Endothelial cell of umbilical vein (primary cell): ENCODE measurements at places on chromosomes 2 and 18. TPM values are rescaled to one million over a fixed set of nuclear protein-coding genes. Genes with fewer than 3 reads are reported as not detected.

NPHP1 gene
- total RNA-seq = 5.9 and 6.1 TPM in 2 replicates

- peak; percentile 12 for DNase-seq
Measured at GRCh38 chr2:12493031-12493513, 223.7 kb upstream of the TRIB2 start.

DNA sequence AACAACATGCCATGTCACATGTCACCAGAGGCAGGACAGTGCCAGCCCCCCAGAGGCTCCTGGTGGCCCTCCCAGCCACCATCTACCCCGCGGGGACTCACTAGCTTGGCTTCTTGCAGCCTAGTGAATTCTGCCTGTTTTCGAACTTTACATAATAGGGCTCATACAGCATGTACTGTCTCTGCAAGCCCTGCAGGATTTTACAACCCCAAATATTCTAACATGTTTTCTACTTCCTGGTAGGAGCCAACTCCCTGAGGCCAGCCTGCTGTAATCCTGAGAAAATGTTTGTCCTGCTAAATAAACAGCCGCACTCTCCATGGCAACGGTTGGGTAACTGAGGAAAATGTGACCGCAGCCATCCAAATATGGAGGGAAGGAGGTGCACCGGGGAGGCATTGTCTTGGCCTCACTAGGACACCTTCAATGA, 2.7 kb downstream of the PER2 start:
- DNase-seq = no peak

DNA sequence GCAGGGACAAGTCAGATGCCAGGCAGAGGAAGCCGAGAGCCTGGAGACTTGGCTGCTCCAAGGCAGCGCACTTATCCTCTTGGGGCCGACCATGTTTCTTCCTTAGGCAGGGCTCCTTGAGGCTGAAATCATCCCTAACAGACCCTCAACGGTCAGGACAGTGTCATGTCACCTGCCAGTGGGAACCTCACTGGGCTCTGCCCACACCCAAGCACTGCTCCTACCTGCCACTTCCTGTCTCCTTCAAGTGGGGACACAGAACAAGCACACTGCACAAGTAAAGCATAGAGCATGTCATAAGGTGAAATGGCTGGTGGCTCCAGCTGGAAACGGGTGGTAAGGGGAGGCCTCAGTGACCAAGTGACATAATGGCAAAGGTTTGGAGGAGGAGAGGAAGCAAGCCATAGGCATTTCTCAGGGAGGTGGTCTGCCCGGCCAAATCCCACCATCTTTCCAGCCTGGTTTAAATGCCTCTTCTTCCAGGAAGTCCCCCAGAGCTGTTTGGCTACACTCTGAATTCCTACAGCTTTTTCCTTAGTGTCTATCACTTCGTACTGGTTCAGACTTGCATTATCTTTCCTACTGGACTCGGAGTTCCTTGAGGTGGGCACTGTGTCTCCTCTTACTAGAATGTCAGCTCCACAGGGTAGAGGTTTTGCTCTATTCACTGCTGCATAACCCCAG, 7.3 kb upstream of the ATOH8 start:
- no peak for DNase-seq

DNA sequence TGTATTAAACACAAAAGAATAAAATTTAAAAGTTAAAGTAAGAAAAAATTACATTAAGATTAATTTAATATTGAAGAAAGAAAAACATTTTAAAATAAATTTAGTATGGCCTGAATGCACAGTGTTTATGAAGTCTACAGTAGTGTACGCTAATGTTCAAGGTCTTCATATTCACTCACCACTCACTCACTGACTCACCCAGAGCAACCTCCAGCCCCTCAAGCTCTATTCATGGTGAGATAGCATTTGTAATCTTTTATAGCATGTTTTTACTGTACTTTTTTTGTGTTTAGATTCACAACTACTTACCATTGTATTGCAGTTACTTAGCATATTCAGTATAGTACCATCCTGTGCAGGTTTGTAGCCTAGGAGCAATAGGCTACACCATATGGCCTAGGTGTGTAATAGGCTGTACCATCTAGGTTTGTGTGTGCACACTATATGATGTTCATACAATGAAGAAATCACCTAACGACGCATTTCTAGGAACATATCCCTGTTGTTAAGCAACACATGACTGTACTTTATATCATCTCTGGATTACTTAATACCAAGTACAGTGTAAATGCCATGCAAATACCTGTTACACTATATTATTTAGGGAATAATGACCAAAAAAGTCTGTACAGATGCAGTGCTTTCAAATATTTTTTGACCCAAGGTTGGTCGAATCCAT, 144.0 kb upstream of the IL1R2 start:
- DNase-seq = no peak

DNA sequence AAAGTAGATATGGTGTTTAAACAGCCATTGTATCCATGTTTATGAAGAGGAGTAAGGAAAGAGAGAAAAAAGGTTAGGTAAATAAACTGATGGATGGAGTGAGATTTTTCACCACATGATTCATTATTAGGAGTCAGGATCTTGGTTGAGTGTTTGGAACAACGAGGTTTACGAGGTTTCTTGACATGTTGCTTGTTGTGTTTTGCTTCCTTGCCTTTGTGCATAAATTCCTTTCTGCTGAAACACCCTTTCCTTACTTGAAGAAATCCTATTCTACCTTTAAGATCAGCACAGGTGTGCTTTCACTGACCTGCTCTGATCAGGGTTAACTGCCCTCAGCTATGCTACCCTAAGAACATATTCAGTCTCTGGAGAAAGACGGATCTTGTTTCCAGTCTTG, 66.6 kb downstream of the EFEMP1 start:
- peak; percentile 69 for DNase-seq

GRCh38 chr2:181680937-181681811, 857 bp upstream of the NEUROD1 start:
- no peak for DNase-seq
